ENCODE measurements at places on chromosomes 5 and 9.

DNA sequence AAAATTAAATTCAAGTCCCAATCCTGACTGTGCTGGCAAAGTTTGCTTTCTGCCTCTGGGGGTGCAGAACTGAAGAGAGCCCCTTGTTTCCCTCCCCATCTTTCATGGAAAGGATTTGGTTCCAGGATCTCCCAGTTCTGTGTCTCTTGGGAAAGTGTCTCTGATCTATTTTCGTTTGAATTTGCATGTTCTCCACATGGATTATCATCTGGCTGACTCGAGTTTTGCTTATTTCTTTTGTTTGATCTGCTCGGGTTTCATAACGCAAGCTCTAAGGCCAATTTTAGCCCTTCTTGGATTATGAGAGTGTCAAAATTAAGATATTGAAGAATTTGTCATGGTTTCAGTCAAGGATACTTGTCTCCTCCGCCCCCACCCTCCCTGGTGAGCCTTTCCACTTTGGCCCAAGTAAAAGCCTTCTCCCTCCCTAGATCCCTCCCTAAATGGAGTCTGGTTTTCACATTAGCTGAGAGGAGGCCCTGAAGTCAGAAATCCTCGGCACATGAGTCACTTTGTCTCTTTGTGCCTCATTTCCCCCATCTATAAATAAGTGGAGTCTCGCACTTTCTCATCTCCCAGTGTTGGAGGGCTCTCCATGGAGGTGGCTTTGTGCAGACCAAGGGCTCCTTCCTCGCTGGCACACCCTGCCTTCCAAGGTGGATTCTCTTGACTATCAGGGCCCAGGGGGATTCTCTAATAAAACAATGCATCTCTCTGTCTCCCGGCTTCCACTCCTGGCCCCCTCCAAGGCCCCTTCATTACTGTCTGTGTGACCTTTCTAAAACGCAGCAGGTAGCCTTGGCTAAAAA lies 17.3 kb downstream of the ADRB2 start:
- DNase-seq = no peak

- no peak for DNase-seq
These were observed 133.9 kb downstream of the SUSD1 start for GRCh38 chr9:112041199-112041535.

DNA sequence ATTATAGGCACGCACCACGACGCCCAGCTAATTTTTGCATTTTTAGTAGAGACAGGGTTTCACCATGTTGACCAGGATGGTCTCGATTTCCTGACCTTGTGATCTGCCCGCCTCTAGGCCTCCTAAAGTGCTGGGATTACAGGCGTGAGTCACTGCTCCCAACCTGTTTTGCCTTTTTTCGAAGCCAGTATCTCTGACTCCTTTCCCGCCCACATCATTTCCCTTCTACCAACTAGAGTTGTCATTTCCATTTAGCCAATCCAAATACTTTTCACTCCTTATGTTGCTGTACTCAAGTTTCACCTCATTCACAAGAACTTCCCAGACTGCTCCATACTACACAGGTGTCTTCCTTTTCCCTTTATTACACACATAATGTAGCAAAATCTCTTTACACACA lies 502.6 kb upstream of the CDH6 start:
- no peak for DNase-seq

- DNase-seq = no peak
These were observed 435.7 kb upstream of the RIOK2 start for GRCh38 chr5:97618721-97619120.

- DNase-seq = no peak
These were observed 135.9 kb upstream of the MARCHF11 start for GRCh38 chr5:16315501-16315900.

GRCh38 chr9:91143642-91144041 lies 218.1 kb downstream of the AUH start:
- DNase-seq = no peak

DNA sequence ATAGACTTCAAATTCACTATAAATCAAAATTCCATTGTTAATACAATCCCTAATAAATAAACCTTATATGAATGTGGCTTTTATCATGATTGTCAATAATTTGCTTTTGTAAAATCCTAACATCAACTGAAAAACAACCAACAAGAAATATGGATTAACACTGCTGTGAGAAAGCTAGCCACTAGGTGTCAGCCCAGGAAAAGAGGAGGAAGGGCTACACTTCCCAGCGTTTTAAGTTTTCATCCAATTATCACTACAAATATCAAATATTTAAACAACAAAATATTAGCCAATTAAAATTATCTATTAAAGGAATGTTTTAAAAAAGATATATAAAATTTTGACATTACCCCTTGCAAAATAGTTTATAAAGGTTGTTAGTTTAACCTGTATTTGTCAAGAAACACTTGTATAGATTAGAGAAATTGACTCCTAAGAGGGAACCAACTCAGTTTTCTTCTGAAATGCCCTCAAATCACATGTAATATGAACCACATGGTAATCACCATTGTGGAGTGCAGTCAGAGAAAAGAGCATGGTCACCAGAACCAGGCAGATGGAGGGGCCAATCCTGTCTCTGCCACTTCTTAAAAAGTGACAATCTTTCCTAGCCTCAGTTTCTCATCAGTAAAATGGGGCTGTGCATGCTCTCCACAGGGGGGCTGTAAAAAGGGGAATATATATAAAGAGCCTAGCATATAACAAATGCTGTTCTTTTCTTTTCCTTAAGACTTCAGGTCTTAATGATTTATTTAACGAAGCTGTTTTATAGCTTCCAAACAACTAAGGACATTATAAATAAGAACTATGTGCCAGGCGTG lies 188.2 kb downstream of the CRB2 start:
- DNase-seq = no peak
